ENCODE measurements at places on chromosomes 7 and 10.

DNA sequence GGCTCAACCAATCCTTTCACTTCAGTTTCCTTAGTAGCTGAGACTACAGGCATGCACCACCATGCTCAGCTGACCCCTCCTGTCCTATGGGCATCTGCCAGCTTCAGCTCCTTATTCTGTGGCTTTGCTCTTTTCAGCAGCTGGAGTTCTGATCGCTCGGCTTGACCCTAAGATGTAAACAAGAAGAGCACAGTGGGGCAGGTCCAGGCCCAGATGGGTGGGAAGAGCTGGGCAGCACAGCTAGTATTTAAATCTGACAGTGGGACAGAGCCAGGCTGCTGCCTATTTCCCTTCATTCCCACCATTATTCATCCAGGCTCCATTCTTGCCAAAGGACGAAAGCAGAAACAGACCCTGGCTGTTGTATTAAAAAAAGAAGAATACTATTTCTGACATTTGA lies 494.9 kb upstream of the PODXL start:
- DNase-seq: no peak

DNA sequence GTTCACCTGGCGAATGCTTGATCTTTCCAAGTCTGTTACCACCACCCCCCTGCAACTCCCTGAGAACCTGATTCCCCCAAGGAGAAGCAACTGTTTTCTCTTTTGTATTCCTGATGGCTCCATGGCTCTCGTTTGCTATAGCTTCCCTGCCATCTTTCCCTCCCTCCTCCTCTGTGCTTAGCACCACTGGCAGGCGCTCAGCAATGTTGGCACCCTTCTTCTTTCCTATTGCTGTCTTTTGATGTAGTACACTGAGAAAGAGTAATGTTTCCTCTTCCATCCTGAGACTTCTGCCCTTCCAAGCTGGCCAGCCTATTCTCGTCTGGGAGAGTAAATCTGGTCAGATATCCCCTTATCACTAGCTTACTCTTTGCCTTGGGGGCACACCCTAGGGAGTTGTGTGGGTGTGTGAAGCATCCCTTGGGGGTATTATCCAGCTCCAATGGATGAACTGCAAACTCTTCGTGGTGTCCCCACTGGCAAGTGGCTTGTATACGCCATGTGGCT lies 74.0 kb downstream of the BMPER start:
- DNase-seq: no peak

DNA sequence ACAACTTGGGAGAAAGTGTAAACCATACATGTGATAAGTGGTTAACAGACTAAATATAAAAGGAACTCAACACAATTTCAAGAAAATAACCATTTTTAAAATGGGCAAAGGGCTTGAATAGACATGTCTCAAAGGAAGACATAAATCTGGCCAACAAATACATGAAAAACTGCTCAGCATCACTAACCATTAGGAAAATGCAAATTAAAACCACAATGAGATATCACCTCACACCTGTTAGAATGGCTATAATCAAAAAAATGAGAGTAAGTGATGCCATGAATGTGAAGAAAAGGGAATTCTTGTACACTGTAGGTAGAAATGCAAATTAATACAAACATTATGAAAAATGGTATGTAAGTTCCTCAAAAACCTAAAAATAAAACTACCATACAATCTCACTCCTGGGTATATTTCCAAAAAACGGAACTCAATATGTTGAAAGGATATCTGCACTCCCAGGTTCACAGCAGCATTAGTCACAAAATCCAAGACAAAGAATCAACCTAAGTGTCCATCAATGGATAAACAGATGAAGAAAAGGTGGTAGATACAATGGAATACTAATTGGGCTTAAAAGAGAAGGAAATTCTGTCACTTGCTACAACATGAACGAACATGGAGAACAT lies 5.6 kb downstream of the SNX13 start:
- DNase-seq: no peak

DNA sequence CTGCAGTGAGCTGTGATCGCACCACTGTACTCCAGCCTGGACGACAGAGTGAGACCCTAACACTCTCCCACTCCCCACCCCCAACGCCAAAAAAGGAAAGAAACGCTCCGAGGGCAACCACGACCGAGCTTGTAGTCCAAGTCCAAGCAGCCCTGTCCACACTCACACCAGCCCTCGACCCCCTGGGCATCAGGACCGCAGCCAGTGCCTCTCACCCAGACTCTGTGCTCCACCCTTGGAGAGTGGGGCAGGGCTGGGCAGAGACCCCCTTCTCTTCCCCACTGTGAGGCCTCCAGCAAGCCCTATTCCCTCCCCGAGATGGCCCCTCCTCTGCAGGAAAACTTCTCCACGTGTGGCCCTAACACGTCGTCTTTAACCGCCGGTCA lies 82.6 kb downstream of the FOXL3 start:
- DNase-seq: no peak

- DNase-seq: no peak
Observed at GRCh38 chr10:3830946-3831345, 45.9 kb upstream of the KLF6 start.

- no peak for DNase-seq
Observed at GRCh38 chr10:84938117-84938905, 609.9 kb downstream of the CCSER2 start.

DNA sequence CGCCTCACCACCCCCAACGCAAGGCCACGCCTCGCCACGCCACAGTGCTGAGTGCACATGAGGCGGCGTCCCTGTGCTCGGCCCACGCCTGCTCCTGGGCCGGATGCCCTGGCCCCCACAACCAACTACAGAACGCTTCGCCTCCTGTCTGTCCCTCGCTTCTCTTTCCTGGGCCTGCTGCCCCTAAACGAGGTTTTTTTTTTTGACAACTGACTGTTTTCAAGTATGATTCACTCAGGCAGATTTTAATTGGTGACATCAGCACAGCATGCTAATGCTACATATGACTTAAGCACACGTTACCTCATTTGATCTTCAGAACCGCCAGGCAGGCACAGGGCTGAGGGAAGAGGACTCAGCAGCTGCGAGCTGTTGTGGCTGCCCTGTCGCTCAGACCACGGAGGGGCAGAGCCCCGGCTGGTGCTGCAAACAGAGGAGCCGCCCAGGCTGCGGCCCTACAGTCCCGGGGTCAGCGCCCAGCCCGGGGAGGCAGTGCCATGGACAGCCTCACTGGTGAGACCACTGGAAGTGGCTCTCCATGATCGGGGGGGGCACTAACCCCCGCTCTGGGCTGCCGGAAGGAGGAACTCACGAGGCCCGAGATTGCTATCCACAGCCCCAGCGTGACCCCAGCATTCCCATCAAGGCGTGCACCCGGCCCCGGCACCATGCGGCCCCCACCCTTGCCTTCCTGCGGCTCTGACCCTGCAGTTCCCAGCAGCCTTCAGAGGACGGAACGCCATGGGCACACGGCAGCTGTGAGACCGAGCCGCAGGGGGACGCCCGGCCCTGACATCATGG lies 212.8 kb downstream of the MAD1L1 start:
- DNase-seq: no peak
